Uterus (tissue), 4 donors: ENCODE measurements at places on chromosomes 4 and X.

- DNase-seq = no peak
Observed at GRCh38 chrX:122512561-122513072, 671.5 kb upstream of the GRIA3 start.

DNA sequence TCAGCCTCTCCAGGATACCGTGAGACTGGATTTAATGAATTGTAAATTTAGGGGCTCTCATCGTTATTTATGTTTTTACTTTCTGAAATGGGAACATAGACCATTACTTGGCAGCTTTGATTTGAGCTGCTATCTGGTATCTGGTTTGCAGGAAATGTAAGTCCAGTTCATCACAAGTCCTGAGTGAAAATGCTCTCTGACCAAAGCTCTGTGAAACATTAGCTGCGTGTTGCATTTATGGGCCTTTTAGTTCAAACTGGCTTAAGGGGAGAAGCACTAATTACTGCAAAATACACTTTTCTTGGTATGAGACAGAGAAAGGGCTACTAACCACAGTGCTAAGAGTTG is 420 bp downstream of the CC2D2A start:
- no peak for DNase-seq

- peak; percentile 32 for DNase-seq
Observed at GRCh38 chr4:7276515-7276914, 84.2 kb downstream of the SORCS2 start.

- no peak for DNase-seq
Observed at GRCh38 chr4:48153791-48154550, 19.9 kb upstream of the TXK start.

DNA sequence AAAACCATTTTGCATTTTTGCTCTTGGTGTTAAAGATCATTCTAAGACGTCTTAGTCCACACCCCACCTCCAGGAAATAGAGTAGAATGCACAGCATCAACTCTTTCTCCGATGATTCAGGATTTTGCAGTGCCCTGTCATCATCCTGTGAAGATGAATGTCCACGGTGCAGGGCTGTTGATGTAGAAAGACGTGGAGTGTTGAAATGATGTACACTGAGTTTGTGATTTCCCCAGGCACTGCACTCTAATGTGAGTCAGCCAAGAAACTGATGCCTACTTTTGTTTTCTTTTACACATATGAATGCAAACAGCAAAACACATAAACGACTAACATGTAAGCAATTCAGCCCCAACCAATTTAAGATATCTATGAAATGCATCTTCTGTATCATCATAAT is 10.5 kb downstream of the LGI2 start:
- no peak for DNase-seq

GRCh38 chrX:28225513-28225912 is 244.3 kb upstream of the DCAF8L1 start:
- DNase-seq = no peak

- DNase-seq = no peak
Observed at GRCh38 chrX:96655947-96656623, 28.6 kb upstream of the DIAPH2 start.

DNA sequence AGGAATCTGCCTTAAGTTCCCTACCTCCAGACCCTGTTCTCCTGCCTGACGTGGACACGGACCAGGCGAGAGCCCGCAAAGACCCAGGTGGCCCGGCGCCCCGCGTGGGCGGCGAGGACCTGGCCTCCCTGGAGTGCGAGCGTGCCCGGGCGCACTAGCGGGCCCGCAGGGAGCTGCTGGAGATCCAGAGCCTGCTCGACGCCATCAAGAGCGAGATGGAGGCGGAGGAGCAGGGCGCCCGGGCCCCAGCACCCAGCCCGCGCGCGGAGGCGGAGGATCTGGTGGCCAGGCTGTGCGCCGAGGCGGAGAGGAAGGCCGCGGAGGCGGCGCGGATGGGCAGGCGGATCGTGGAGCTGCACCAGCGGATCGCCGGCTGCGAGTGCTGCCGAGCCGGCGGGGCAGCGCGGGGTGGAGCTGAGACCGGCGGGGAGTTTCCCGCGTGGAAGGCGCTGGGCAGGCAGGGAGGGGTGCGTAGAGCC is 18.2 kb downstream of the MRFAP1 start:
- peak; percentile 53 for DNase-seq

DNA sequence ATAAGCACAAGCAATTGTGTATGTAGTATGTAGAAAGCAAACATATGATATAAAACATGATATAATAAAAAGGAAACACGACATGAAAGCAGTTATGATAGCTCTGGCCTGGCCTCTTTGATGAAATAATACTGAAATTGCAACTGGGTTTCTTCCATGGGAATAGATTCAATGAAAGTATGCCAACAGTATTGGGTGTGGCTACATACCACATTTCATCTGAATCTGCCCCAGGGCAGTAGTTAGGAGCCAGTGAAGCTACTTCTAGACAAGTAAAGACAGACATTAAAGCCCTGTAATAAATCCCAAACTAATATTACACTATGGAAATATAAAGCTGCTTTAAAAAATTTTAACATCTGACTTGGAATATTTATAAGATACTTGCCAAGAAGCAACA is 207.3 kb downstream of the FBXW7 start:
- no peak for DNase-seq

GRCh38 chrX:3295731-3296130 is 50.7 kb downstream of the MXRA5 start:
- no peak for DNase-seq

- peak; percentile 61 for DNase-seq
Observed at GRCh38 chr4:40395908-40396793, 61.0 kb downstream of the CHRNA9 start.

DNA sequence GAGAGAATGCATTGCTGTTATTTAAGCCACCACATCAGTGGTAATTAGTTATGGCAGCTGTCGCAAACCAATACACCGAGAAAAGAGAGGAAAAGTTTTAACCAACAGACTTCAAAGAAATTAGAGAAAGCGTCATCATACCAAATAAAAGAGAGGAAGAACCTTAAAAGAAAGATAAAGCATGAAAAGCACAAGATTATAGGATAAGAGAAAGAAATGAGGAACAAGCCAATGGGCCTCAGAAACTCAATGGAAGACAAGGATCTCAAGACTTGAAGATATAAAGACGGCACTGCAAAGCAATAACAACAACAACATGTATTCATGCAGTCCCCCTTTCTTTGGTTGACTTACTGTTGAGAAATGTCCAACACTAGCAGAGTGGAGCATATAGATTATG is 22.8 kb upstream of the ASMTL start:
- no peak for DNase-seq

DNA sequence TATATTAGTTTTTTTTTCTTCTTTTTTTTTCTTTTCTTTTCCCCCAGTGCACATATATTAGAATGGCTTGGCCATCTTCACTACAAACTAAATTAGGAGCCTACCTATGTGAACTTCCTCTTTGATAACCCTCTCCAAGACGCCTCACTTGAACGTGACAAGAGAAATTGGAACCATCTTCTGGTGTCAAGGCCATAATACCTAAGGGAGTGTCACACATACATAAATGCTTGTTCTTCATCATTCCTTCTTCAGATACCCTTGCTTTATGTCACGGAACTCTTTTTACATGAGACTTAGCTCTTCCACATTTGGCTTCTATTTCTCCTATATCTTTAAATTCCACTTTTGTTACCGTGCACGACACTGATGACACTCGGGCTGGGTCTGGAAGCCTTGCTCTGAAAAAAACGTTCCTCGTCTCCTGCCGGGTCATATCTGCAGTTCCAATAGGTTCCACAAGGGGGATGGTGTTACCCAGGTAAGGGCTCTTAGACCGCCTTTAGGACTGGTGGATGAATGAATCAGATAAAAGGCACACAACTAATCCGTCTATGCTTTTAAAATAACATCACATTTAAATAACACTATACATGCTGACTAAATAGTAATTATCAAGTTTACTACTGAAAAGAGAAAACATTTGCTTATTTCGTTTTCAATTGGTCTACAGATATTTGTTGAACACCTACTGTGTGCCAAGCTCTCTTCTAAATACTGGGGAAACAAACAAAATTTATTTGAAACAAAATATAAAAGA is 19.9 kb downstream of the DGAT2L6 start:
- peak; percentile 22 for DNase-seq

- no peak for DNase-seq
Observed at GRCh38 chr4:1904042-1904441, 32.8 kb downstream of the NSD2 start.

- no peak for DNase-seq
Observed at GRCh38 chrX:115322375-115322774, 32.9 kb downstream of the LUZP4 start.

- DNase-seq = no peak
Observed at GRCh38 chr4:38290366-38290765, 330.2 kb downstream of the PTTG2 start.

DNA sequence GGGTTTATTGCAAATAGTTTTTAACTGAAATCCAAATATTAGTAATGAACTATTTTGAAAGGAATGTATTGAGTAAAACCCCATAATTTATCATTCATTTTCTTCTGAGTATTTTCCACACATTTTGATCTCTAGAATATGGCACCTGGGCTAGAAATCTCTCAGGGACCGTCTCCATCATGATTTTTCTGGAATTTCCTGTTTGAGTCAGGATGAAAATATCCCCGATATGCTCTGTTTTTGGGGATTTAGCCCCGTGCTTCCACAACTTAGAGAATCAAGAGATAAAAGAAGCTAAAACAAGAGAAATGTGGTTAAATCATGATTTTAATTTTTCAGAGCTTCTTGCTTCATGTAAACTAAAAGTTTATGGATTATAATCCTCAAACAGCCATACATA is 114.2 kb downstream of the SPCS3 start:
- DNase-seq = no peak

- no peak for DNase-seq
Observed at GRCh38 chr4:36133086-36133485, 111.2 kb downstream of the ARAP2 start.
